Daoy (cell line): ENCODE measurements at places on chromosomes 1 and 21. TPM values are rescaled to one million over a fixed set of nuclear protein-coding genes. Genes with fewer than 3 reads are reported as not detected.

DNA sequence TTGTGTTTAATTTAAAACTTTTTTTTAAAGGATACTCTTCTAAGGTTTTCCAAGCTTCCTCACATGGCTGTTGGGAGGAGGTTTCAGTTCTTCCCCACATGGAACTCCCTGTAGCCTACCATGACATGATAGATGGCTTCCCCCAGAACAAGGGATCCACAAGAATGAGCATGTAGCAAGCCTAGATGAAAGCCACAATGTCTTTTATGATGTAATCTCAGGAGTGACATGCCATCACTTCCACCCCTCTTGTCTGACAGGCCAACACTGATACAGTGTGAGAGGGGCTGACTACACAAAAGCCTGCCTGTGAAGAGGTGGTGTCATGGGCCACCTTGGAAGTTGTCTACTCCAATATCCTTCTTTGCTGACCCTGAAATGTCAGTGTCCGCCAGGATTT lies 32.0 kb downstream of the CD34 start:
- DNase-seq, result no peak

DNA sequence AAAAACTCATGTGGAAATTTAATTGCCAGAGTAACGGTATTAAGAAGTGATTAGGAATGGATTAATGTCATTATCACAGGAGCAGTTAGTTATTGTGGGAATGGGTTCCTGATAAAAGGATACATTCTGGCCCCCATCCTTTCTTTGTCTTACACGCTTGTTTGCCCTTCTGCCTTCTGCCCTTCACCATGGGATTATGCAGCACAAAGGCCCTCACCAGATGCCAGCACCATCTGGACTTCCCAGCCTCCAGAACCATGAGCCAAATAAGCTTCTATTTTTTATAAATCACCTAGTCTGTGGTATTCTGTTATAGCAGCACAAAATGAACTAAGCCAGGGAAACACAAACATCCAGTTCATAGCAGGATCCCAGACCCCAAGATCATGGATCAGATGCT lies 33.9 kb upstream of the POU2F1 start:
- DNase-seq, result no peak

- DNase-seq, result peak; percentile 92
Measured at GRCh38 chr1:38727684-38728584, 131.6 kb downstream of the RRAGC start.

DNA sequence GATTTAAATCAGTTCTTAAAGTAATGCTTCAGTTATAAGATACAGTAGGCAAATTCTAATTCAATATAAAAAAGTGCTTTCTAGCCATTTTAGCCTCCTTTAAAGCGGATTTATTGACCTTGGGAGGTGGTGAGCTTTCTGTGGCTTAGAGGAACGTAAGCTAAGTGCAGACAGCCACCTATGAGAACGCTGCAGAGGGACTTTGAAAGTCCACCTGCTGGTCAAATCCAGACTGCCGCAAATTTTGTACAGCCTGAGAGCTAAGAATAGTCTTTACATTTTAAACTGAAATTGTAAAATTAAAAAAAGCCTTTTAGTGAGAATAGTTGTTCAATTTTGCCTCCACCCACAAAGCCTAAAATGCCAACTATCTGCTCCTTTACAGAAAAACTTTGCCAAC lies 67.0 kb upstream of the SSX2IP start:
- no peak for DNase-seq

DNA sequence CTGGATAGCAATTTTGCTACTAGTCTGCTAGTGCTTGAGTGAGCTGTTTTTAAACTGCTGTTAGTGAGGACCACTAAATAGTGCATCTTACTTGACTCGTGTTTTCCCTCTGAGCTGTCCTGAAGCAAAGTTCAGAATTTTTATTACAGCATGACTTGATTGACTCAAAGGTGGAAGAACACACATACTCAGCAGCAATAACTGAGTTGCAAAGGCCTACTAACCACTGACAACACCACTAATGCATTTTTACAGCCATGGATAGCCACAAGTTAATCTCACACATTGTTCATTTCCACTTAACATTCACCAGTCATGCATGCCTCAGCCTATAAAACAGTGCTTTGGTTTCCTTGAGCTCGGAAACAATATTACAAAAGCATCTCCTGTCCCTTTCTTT lies 148.7 kb downstream of the RUNX1 start:
- peak; percentile 89 for DNase-seq

- DNase-seq, result no peak
Measured at GRCh38 chr1:4837752-4838151, 183.3 kb downstream of the AJAP1 start.

GRCh38 chr21:26368591-26369320 lies 198.2 kb upstream of the APP start:
- no peak for DNase-seq

GRCh38 chr1:211874521-211875347 lies 44.2 kb upstream of the LPGAT1 start:
- no peak for DNase-seq

GRCh38 chr1:110203021-110203661 lies 7.0 kb upstream of the KCNC4 start:
- peak; percentile 77 for DNase-seq

- peak; percentile 99 for DNase-seq
Measured at GRCh38 chr1:212485913-212486618, 53.3 kb downstream of the NENF start.

The GBP7 gene
- total RNA-seq, result not detected in 2 replicates

The CD164L2 gene
- total RNA-seq, result not detected in 2 replicates

The RBM11 gene
- total RNA-seq, result 4.1 and 4.4 TPM in 2 replicates

The PKP1 gene
- 0.18 and 0.34 TPM in 2 replicates for total RNA-seq

The RGS7 gene
- 0.27 and 0.74 TPM in 2 replicates for total RNA-seq

The AMY1C gene
- not detected in 2 replicates for total RNA-seq

The TSPEAR gene
- total RNA-seq, result not detected in 2 replicates

The COL9A2 gene
- 1.7 and 2.5 TPM in 2 replicates for total RNA-seq
